ENCODE measurements at places on chromosomes 16 and 17.

DNA sequence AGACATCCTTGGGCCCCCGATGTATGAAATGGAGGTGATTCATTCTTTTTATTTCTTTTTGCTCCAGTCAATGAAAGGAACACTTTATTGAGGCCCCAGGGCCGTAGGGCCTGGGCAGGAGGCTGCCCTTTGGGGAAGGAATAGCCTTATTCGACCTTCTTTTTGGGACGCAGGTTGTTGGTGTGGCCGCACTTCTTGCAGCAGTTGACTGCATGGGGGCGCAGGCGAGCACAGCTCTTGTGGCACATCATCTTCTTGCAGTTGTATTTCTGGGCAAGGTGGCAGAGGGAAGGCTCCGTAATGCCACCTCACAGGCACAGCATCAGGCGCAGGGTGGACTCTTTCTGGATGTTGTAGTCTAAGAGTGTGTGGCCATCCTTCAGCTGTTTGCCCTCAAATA is 50.9 kb downstream of the SIAH1 start:
- DNase-seq: no peak

DNA sequence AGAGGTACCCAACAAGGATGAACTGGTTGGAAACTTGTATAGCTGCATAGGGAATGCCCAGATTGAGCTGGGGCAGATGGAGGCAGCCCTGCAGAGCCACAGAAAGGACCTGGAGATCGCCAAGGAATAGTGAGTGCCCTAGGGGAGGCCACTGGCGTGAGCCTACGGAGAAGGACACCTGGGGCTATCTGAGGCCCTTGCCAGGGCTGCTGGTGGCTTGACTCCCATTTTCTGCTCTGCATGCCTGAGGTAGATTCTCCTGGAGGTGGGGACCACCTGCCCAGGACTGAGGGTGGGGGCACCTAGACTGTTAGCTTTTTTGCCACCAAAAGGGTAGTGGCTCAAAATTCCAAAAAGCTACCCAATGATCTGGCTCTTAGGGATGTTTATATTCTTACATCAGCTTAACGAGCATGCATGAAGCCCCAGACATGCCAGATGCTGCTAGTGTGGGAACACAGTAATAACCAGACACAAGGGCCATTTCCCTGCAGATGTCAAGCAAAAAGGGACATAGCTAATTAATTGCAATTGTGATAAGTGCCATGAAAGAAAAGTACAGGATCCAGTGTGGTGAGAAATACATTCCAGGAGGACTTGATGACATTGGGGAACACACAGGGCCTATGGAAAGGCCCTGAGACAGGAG is 8.8 kb downstream of the ODAD4 start:
- DNase-seq: no peak

- no peak for DNase-seq
These were observed 412.6 kb downstream of the RBFOX1 start for GRCh38 chr16:7745276-7745675.

- no peak for DNase-seq
These were observed 2.5 kb downstream of the CARHSP1 start for GRCh38 chr16:8866118-8866883.

DNA sequence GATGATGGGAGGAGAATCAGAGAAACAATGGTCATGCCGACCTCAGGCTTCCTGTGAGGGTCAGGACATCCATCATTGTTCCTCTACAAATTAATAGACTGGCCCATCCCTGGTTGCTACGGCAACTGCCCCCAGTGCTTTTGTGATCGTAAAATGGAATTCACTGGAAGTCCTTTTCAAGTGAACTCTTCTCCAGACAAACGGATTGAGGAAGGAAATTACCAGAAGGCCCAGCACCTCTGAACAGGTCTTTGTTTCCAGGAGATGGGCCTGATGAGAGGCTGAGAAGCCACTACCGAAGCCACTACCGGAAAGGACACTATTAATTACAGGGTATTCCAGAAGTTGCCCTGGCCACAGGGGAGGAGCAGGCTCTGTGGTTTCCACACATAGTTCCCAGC is 126.0 kb downstream of the MGAT5B start:
- DNase-seq: no peak

DNA sequence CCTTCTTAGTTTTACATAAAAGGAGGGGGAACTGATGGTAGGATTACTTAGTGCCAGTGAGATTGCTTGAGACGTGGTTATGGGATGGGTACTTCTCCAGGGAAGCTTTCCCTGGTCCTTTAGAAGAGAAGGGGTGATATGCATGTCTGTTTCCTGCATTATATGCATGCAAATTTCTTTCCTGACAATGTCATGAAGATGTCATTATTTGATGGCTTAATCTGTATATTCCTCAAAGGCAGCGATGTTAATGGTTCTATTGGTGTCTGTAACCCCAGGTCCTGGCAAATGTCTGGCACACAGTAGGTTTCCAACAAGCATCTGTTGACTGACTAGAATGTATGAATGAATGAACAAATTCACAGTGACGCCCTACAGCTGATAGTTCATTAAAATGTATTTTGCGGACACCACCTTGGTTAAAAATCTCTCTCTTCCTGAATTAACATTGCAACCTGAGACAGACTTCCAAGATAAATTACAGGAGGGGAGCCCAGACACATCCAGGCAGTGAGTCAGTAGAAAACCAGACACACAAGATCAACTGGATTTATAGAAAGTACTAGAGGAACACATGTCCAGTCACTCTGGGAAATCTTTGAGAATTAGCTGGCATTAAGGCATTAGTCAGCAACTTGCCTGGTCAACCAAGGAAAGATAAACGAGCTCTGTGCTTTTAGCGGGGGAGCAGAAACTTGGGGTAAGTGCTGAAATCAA is 293.4 kb downstream of the XYLT1 start:
- DNase-seq: no peak

- DNase-seq: peak; percentile 24
These were observed 11.3 kb upstream of the RPL13 start for GRCh38 chr16:89549007-89549700.
